GM12878 (cell line): ENCODE measurements at places on chromosomes 1 and 21.

- no peak overlapping the region for H3K4me3 ChIP-seq
- no peaks in the 10 kb centered on the region for H3K4me1 ChIP-seq
- no peak overlapping the region for H3K27ac ChIP-seq
- H3K36me3 ChIP-seq = no peaks in the 10 kb centered on the region
- no peak for DNase-seq
These were observed 84.9 kb downstream of the NTNG1 start for GRCh38 chr1:107225706-107226105.

- no peak for DNase-seq
- H3K27me3 ChIP-seq = no peaks in the 10 kb centered on the region
- H3K36me3 ChIP-seq = no peaks in the 10 kb centered on the region
- peaks cover 7% of the 10 kb centered on the region; the same call in 1 of the 2 replicates for H3K4me1 ChIP-seq
These were observed 6.2 kb downstream of the RASSF5 start for GRCh38 chr1:206513312-206514111.

- no peaks in the 10 kb centered on the region for H3K27me3 ChIP-seq
- H3K27ac ChIP-seq = no peak overlapping the region
- H3K36me3 ChIP-seq = peaks cover 3% of the 10 kb centered on the region; the same call in 1 of the 2 replicates
- H3K4me1 ChIP-seq = no peaks in the 10 kb centered on the region
These were observed 60.7 kb downstream of the LRRC8D start for GRCh38 chr1:89881415-89882058.

DNA sequence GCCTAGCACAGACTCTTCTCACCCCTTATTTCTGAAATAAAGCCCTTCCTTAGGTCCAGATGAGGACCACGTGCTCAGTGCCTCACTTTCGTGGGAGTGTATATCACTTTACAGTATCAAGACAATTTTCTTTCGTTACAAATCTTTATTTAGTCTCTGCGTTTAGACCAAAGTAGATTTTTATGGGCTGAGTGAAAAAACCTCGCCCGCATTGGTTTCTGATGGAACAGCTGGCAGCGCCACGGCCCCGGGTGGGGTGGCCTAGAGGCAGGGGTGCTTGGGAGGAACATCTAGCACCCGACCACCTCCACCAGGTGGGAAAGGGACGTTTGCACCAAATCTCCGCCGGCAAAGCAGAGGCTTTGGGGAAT is 7.6 kb downstream of the SIM2 start:
- H3K27ac ChIP-seq = no peak overlapping the region
- H3K36me3 ChIP-seq = no peaks in the 10 kb centered on the region
- no peak overlapping the region for H3K4me3 ChIP-seq
- peaks cover 45% of the 10 kb centered on the region for H3K27me3 ChIP-seq
- H3K4me1 ChIP-seq = no peaks in the 10 kb centered on the region
- no peak for DNase-seq
